Activated CD4-positive, alpha-beta T cell treated with anti-CD3 and anti-CD28 coated beads, Interleukin-2, amount 10 ng/mL, durations not matched to agents 24 days and 14 days (primary cell): ENCODE measurements at places on chromosomes 11 and 22. TPM values are rescaled to one million over a fixed set of nuclear protein-coding genes. Genes with fewer than 3 reads are reported as not detected.

Gene VPREB1
- total RNA-seq = not detected in 2 replicates

Gene RBMXL2
- not detected in 2 replicates for total RNA-seq

Gene TP53I11
- total RNA-seq = 8.6 and 9.1 TPM in 2 replicates

Gene MMP12
- not detected in 2 replicates for total RNA-seq

Gene NRGN
- 4.4 and 5.4 TPM in 2 replicates for total RNA-seq

Gene GTF2H1
- 54.6 and 55.7 TPM in 2 replicates for total RNA-seq

Gene OR8A1
- total RNA-seq = not detected in 2 replicates

- no peak overlapping the region for H3K4me3 ChIP-seq
- H3K27ac ChIP-seq = no peak overlapping the region
- H3K4me1 ChIP-seq = no peaks in the 10 kb centered on the region
- H3K27me3 ChIP-seq = no peaks in the 10 kb centered on the region
- H3K36me3 ChIP-seq = no peaks in the 10 kb centered on the region
Observed at GRCh38 chr11:115425816-115426215, 78.4 kb downstream of the CADM1 start.

DNA sequence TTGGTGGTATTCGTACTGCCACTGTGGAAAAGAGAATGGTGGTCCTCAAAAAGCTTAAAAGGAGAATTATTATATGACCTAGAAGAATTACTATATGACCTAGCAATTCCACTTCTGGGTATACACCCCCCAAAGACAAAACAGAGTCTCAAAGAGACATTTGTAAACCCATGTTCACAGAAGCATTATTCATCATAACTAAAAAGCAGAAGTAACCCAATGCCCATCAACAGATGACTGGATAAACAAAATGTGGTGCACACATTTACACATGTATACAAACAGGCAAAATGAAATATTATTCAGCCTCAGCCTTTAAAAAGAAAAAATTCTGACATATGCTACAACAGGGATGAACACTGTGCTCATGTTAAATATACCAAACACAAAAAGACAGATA lies 89.4 kb downstream of the ARHGAP32 start:
- no peak overlapping the region for H3K27ac ChIP-seq
- peaks cover 4% of the 10 kb centered on the region for H3K36me3 ChIP-seq
- H3K4me1 ChIP-seq = no peaks in the 10 kb centered on the region

GRCh38 chr11:122785031-122785541 lies 53.2 kb upstream of the CRTAM start:
- DNase-seq = no peak
- H3K4me3 ChIP-seq = no peak overlapping the region
- H3K4me1 ChIP-seq = no peaks in the 10 kb centered on the region
- peaks cover 3% of the 10 kb centered on the region for H3K36me3 ChIP-seq

DNA sequence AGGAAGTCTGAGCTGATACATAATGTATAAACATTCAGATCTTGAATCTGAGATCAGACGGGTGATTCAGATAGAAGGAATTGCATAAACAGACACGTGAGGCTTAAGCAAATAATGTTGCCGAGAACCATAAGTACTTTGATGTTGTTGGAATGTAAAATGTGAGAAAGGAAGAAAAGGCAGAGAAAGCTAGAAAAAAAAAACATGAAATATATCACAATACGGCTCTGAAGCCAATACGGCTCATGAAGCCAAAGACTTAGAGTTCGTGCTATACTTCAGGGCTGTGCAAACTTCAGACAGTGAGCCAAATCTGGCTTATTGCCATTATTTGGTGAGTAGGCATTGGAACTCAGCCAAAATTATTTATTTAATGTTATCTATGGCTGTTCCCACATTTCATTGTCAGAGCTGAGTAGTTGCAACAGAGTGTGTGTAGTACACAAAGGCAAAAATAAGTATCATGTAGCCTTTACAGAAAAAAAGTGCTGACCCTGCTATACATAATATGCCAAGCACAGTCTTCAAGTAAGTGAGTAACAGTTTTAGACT lies 673.3 kb downstream of the CNTN5 start:
- no peaks in the 10 kb centered on the region for H3K27me3 ChIP-seq
- H3K4me1 ChIP-seq = no peaks in the 10 kb centered on the region
- no peaks in the 10 kb centered on the region for H3K36me3 ChIP-seq
- no peak overlapping the region for H3K27ac ChIP-seq

GRCh38 chr11:74696939-74697675 lies 34.1 kb downstream of the CHRDL2 start:
- H3K27ac ChIP-seq = no peak overlapping the region
- H3K36me3 ChIP-seq = no peaks in the 10 kb centered on the region
- no peak for DNase-seq
- peaks cover 5% of the 10 kb centered on the region for H3K4me1 ChIP-seq
- H3K4me3 ChIP-seq = no peak overlapping the region
- peaks cover 1% of the 10 kb centered on the region for H3K27me3 ChIP-seq

DNA sequence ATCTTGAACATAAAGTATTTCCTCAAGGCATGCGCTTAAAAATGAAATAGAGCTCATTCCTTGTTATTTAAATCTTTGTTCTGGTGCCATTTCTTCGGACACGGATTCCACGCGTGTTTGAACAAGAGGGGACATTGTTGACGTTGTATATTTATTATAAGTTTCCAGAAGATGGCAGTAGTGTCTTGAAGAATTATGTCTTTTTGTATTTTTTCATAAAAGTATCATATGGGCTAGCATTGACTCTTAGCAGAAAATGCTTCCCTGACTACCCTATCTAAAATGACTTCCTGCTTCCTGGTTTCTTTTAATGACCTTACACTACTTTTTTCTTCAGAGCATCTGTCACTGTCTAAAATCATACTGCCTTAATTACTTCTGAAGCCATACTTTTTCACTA lies 20.4 kb downstream of the BIRC2 start:
- DNase-seq = no peak
- peaks cover 57% of the 10 kb centered on the region for H3K36me3 ChIP-seq
- H3K4me1 ChIP-seq = peaks cover 26% of the 10 kb centered on the region
- no peaks in the 10 kb centered on the region for H3K27me3 ChIP-seq
- H3K27ac ChIP-seq = peak overlapping the region; percentile 7

DNA sequence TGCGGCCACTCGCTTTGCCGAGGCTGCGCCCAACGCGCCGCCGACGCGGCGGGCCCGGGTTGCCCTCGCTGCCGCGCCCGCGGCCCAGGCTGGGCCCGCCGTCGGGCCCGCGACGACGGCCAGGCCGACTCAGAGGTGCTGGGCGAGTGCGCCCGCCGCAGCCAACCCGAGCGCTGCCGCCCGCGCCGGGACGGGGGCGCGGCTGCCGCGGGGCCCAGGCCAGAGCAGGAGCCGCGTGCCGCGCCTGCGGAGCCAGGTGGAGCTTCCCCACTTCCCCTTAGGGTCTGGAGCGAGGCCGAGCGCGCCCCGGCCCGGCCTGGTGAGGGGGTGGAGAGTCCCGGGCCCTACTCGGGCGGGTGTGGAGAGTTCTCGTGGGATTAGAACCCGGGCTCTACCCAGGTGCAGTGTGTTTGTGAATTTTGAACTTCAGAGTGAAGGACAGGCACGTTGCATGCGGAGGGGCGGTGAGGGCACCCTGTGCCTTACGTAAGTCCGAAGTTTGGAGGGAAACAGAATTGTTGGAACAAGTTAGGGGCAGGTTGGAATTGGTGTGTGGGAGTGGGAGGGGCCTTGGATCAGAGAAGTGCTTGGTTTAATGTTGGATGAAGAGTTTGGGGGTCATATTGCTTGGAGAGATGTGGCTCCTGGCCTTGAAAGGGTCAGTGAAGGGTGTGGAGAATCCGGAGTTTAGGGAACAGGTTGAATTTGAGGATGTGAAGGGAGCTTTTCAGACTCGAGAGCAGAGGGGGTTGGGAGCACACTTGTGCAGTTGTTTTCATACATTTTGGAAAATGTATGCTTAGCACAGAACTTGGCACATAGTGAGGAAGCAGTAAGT lies 697 bp downstream of the RNF169 start:
- DNase-seq = peak; percentile 86
- peak overlapping the region; percentile 98 for H3K4me3 ChIP-seq
- H3K27me3 ChIP-seq = no peaks in the 10 kb centered on the region
- peaks cover 15% of the 10 kb centered on the region for H3K36me3 ChIP-seq
- H3K27ac ChIP-seq = peak overlapping the region; percentile 89

DNA sequence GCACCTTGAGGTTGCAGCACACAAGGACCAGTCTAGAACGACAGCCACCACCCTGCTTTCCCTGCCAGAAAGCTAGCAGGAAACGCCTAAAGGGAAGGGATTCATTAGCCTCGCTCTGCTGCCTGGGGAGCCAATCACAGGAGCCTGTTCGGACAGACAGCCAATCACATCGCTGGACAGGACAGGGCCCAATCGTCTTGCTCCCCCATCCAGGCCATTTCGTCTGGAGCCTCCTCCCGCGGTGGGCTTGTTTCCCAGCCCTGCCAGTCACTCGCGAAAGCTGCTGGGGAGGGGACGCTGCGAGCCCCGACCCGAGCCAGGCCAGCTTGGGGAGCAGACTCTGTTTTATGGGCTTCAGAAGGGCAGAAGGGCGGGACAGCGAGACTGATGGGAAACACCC lies 79.8 kb upstream of the NCAM1 start:
- H3K4me3 ChIP-seq = no peak overlapping the region
- H3K4me1 ChIP-seq = peaks cover 15% of the 10 kb centered on the region
- H3K36me3 ChIP-seq = no peaks in the 10 kb centered on the region
- DNase-seq = no peak
- H3K27me3 ChIP-seq = peaks cover 2% of the 10 kb centered on the region

DNA sequence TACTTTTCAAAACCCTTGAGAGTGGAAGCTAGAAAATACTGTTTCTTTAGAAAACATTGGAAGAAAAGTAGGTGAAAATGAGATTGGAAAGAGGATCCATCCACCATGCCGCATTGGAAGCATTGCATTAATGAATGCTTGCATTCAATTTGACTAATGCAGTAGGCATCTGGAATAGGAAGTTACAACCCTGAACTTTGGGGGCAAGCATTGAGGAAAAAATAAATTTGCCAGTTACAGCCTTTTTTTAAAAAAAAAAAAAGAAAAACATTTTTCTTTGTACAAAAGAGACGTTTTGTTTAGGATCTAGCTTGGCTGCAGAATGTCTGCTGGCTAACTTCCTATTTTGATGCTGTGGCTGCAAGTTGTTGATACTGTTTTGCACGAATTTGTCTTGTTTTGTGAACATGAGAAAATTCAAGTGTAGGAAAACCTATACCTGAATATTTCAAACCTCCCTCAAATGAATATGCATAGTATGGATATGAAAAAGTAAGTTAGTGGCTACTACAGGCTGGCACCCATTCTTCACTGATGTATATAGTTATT lies 28.1 kb downstream of the RTN3 start:
- H3K4me3 ChIP-seq = no peak overlapping the region
- DNase-seq = no peak
- no peak overlapping the region for H3K27ac ChIP-seq
- H3K4me1 ChIP-seq = peaks cover 3% of the 10 kb centered on the region

GRCh38 chr22:46561435-46561905 lies 24.1 kb upstream of the CELSR1 start:
- no peak overlapping the region for H3K4me3 ChIP-seq
- H3K4me1 ChIP-seq = peaks cover 11% of the 10 kb centered on the region
- H3K27me3 ChIP-seq = peaks cover 7% of the 10 kb centered on the region
- H3K36me3 ChIP-seq = no peaks in the 10 kb centered on the region

DNA sequence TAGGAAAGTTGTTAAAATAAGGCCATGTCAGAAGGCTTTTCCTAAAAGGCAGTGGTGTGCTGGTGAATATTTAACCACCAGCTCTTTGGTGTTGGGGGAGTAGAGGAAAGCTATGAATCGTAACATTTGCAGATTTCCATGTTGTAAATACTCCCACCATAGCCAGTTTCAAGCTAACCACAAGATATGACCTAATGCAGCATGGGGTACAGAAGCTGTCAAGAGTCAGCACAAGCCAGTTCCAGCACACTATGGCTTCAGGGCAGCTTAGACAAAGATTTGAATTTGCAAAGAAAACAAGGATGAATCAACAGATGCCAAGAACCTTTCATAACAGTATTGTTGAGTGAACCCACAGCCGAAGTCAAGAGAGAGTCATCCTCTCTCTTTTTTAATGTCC lies 40.0 kb downstream of the COMMD9 start:
- no peak overlapping the region for H3K27ac ChIP-seq
- H3K4me1 ChIP-seq = no peaks in the 10 kb centered on the region
- no peak overlapping the region for H3K4me3 ChIP-seq
- peaks cover 15% of the 10 kb centered on the region for H3K27me3 ChIP-seq
- no peak for DNase-seq

DNA sequence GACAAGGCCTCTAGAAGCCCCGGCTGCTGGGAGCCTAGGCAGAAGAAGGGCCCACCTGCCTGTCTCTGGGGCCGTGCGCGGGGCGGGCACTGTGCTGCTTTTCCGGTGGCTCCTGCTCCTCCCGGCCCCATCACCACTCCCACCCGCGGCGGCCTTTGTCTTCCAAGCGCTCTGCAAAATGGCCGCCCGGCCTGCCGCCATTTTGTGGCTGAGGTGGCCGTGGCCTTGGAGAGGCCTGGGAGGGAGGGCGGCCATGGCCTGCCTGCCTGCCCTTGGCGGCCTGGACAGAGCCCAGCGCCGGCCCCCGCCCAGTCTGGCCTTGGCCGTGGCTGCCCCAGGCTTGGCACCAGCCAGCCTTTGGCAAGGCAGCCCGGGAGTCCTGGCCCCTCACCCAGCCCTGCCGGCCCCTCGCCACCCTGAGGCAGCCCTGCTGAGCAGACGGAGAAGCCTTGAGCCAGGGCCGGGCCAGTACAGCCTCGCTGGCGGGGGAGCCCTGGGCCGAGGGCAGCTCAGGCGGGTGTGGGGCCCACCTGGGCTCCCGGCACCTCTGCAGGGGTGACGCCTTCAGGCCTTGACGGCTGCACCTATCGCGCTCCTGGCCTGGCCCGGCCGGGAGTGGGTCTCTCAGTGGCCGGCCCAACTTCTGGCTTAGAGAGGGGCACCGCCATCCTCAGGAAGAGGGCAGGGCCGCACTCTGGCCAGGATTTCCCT lies 46.0 kb upstream of the PPARA start:
- H3K27me3 ChIP-seq = no peaks in the 10 kb centered on the region
- H3K4me1 ChIP-seq = no peaks in the 10 kb centered on the region
- H3K27ac ChIP-seq = no peak overlapping the region
- no peaks in the 10 kb centered on the region for H3K36me3 ChIP-seq
- H3K4me3 ChIP-seq = no peak overlapping the region

DNA sequence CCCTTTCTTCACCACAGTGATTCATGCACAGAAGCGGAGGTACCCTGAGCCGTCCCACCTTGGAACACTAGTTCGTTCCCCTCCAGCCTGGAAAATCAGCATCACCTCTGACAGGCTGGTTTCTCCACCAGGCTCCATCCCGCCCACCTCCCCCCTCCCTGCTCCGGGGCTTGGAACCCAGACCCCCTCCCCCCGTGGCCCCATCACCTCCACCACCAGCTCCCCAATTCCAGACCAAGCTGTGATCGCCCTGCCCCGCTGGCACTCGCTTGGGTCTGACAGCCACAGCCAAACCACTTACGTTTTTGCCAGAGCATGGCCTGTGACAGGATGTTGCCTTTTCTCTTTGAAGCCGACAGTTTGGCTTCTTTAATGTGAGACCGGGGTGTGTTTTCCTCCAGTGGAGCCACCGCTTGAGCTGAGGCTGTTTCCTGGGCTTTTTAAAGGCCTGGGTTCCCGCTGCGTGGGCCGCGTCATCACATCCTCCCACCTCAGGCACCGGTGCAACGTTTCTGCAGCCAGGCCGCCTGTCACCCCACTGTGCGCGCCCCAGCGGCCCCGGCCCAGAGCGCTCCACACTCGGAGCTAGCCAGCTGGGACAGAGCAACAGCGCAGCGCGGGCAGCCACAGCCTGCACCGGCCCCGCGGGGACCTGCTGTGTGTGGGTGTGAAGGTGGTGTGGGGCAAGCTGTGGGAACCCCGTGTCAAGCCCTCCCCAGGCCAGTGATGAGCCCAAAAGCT lies at the start of gene POU2AF1:
Gene POU2AF1 (minus strand): TSS at position 415 of the 741 bp plus-strand sequence. CDS start 98 bp downstream, at position 317.
- H3K27me3 ChIP-seq = no peaks in the 10 kb centered on the region
- H3K27ac ChIP-seq = peak within 1 kb of the TSS; percentile 99
- H3K36me3 ChIP-seq = peaks cover 25% of the 10 kb centered on the region
- DNase-seq = peak; percentile 92
- peaks cover 61% of the 10 kb centered on the region for H3K4me1 ChIP-seq
